Caki2 (cell line): ENCODE measurements at places on chromosomes 6 and 20. TPM values are rescaled to one million over a fixed set of nuclear protein-coding genes. Genes with fewer than 3 reads are reported as not detected.

GRCh38 chr20:47188540-47188939 is 168.0 kb downstream of the ZMYND8 start:
- no peak for DNase-seq

DNA sequence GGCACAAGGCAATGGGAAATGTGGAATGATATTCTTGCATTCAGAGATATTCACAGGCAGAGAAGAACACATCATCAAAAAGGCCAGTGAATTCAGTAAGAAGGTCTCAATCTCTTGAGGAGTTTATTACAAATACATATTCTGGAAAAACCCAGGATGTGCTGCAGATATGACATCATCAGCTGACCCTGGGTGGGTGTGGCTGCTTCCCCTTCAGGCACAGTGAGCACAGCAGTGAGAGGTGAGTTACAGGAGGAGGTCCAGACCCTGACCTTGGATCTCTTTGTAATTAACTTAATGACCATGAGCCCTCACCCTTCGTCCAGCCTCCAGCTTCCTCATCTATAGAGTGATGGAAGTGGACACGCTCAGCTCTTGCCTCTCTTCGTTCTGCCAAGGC is 147.5 kb upstream of the SYNDIG1 start:
- DNase-seq = no peak

DNA sequence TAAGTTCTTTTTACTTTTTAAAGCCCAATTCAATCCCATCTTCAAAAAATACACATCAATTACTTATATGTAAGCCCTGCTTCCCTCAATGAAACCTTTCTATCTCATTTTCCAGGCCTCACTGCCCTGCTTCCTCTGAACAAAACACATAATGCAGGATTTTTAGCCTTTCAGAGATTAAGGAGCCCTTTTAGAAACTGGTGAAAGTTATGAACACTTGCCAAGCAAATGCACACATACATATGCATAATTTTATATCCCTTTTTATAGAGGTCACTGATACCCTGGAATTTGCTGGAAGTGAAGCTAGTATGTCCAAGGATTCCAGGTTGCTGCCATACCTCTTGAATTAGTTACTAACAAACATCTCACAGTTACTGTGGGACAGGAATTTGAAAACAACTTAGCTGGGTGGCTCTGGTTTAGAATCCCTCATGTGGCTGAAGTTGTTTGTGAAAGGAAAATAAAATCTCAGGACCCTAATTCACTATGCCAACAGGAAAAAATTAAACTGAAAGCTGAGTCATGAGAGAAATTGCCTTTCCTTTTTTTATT is 75.8 kb downstream of the UBE3D start:
- peak; percentile 6 for DNase-seq

- DNase-seq = no peak
Measured at GRCh38 chr6:166443166-166443565, 60.4 kb upstream of the MPC1 start.

DNA sequence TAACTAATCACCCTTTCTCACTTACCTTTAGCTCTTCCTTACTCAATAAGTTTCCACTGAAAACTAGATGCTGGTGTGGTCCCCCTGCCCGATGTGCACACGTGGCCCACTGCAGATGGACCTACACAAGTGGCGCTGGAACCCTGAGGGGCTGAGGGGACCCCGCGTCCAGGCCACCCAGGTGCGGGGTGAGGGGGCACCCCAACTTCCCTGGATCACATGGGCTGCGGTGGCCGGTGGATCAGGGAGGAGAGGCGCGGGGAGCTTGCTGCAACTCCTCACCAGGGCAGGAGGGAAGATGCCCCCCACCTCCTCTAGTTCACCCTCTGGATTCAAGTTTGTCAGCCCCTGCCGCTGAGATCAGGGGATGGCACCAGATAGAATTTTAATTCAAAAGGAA is 12.5 kb upstream of the HLA-DOA start:
- no peak for DNase-seq

- no peak for DNase-seq
Measured at GRCh38 chr6:73860303-73860702, 164.3 kb downstream of the CD109 start.

GRCh38 chr6:144749263-144749662 is 464.1 kb downstream of the UTRN start:
- no peak for DNase-seq

- no peak for DNase-seq
Measured at GRCh38 chr20:44615169-44615791, 32.9 kb downstream of the PKIG start.

The CHRNA4 gene
- not detected in 2 replicates for total RNA-seq

DNA sequence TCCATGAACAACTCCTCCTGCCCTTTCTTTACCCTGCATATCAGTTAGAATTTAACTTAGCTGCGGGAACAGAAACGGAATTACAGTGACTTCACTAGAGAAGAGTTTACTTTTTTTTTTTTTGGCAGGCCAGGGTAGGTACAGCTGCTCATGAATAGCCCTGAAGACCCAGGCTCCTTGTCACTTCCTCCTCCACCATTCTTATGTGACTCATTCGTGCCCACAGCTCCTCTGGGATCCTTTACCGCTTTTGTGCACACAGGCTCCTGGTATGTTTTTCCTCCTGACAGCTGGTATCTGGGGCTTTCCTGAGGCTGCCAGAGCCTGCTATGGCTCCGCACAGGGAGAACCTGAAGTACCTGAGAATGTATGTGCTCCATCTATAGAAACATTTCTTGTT is 3.9 kb upstream of the KCNS1 start:
- DNase-seq = peak; percentile 95

DNA sequence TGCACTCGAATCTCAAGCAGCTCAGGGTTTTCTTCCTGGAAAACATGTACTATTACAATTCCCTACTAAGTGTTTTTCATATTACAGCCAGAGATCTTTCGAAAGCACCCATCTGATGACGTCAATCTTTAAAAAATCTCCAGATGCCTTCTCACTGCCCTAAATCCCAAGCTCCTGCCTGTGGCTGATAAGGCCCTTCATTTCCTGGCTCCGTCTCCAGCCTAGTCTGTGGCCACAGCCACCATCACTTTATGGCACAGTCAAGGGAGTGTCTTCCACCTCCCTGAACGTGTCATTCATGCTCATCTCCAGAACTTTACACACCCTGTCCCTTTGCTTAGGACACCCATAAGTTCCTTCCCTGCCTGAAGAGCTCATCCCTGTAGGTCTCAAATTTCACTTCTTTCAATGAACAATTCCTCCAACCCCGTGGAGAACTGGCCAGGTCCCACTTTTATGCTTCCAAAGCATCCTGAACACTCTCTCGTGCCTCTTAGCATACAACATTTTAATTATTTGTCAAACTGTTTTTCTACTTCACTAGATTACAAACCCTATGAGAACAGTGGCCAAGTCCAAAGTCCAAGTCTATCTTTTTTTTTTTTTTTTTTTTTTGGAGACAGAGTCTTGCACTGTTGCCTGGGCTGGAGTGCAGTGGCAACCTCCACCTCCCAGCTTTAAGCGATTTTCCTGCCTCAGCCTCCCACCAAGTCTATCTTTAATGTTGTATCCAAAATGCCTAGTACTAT is 106.1 kb upstream of the AGPAT4 start:
- DNase-seq = no peak

DNA sequence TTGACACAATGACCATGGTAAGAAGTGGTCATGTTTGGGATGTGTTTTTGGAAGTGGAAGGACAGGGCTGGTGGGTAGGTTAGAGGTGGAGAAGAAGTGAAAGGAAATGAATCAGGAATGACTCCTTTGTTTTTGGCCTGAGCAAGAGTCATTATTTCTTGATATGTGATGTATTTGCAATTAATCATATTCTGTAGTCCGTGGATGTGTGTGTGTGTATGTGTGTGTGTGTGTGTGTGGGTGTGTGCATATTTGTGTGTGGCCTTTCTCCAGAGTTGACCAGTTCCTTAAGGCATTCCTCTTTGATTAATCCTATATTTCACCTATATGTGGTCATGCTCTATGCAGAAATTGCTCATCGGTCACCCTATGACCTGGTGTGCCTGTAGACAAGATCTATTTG is 130.7 kb downstream of the UTRN start:
- peak; percentile 38 for DNase-seq

- DNase-seq = peak; percentile 11
Measured at GRCh38 chr6:41371992-41372831, 36.8 kb downstream of the NCR2 start.

DNA sequence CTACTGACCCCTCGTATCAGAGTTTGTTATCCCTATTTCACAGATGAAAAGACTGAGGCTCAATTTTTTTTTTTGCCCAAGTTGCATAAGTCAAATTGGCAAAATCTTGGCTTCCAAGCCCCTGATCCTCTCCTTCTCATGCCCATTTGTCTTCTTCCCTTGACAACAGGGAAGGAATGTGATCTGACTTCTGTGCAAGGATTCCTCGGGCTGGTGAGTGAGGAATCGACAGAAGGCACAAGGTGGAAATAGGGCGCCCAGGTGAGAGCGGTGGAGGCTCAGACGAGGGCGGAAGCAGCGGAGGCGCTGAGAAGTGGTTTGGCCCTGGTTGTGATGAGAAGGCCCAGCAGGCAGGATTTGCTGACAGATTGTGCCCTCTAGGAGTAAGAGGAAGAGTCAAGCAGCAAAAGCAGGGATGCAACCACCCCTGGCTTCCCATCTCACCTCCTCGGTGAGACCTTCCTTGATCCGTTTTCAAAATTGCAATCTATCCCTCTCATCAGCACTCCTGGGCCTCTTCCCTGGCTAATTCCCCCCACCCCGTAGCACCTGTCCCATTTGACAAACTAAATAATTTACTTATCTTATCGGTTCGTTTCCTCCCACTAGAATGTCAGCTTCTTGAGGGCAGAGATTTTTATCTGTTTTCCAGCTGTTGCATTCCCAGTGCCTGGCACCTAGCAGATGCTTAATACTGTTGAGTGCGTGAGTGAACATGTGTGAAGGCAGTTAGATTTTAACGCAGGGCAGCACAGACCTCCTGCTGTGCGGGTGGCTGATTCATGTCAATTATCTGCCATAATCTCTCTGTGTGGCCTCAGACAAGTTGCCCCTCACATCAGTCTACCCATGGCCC is 3.7 kb upstream of the SIRPA start:
- DNase-seq = no peak

GRCh38 chr6:80530103-80530502 is 423.6 kb downstream of the BCKDHB start:
- no peak for DNase-seq

- DNase-seq = peak; percentile 100
Measured at GRCh38 chr20:54123587-54124180, 50.1 kb downstream of the CYP24A1 start.

The CDSN gene
- not detected in 2 replicates for total RNA-seq

DNA sequence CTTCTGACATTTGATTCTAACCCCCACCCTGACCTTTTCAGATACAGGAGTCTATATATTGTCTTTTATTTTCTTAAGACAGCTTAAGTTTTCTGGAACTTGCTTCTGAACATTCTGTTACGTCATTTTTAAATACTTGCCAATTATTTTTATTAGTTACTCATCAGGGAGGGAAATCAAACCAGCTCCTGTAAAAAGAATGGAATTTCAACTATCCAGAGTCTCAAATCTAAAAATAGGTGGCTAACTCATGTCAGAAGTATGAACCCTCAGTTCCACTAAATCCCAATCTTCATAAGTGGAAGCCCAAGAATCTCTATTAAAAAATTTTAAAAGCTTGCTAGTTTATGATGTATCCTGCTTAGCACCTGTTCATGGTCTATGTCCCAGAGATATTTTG is 900.0 kb downstream of the KIF16B start:
- DNase-seq = peak; percentile 39

The TREML2 gene
- total RNA-seq = not detected in 2 replicates

- DNase-seq = no peak
Measured at GRCh38 chr20:5596401-5597193, 153.6 kb upstream of the SHLD1 start.

- DNase-seq = peak; percentile 23
Measured at GRCh38 chr20:37615340-37616109, 78.3 kb upstream of the CTNNBL1 start.

DNA sequence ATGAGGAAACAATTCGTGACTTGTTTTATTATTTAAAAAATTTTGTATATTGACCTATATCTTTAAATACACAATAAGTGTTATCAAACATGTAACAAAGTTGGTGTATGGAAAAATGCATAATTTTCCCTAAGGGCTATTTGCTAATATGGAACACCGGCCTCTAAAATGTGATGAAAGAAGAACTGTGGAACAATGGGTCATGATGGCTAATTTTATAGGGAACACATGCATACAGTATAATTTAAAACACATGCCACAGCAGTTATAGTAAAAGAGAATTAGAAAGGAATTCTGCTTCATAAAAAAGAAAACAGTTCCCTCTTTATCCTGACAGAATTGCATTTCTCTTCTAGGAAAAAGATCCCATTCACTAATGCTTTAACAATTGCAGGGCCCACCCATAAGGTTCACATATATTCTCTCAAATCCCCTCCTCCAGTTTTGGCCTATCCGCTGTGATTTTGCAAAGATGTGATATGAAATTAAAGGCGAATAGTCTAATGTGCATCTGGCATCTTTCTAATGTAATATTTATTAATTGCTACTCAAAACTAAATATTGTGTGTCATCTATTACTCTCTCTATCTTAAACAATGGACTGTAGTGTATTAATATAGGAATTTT is 628.1 kb upstream of the CITED2 start:
- no peak for DNase-seq

GRCh38 chr6:64520050-64520449 is 884.4 kb downstream of the PHF3 start:
- DNase-seq = peak; percentile 69

- no peak for DNase-seq
Measured at GRCh38 chr6:13892017-13892645, 32.6 kb upstream of the RNF182 start.

DNA sequence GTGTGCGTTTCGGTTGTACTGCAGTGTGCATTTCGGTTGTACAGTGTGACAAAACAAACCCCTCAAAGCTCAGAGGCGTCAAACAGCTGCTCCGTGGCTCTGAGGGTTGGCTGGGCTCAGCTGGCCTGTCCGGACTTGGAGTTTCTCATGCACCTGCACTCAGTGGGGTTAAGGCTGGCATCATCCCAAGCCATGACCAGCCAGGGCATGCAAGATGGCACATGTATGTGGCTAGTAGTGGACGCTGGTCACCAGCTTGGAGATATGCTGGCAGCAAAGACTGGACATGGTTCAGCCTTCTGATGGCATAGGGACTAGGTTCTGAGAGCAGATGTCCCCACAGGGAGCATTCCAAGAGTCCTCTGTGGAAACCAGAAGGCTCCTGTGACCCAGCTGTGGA is 187.2 kb downstream of the CDH4 start:
- DNase-seq = no peak

The EMILIN3 gene
- not detected in 2 replicates for total RNA-seq

The NKAIN2 gene
- 1.1 and 2.5 TPM in 2 replicates for total RNA-seq

GRCh38 chr6:37516920-37517405 is 17.3 kb upstream of the CCDC167 start:
- DNase-seq = no peak

DNA sequence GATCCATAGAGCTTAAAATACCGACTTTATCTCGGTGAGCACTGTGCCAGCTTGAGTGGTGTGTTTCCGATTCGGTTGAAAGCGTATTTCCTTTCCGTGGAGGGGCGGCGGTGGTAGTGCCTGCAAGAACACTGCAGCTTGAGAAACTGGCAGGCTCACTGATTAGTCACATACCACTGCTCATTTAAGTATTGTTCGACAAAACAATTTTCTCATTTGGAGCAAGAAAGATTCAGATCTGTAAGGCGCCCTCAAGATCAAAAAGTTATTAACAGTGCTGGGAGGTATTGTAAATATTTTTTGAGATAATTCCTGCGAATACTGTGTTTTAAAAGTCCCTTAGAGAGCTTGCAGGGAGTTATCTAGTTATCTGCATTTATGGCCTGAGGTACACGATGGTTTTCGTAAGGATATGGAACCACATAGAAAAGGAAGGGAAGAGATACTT is 1.3 kb downstream of the MAPK14 start:
- DNase-seq = peak; percentile 65

- no peak for DNase-seq
Measured at GRCh38 chr6:16621002-16621401, 140.3 kb downstream of the ATXN1 start.

The MPIG6B gene
- total RNA-seq = not detected in 2 replicates

GRCh38 chr6:111201244-111201554 is 113.9 kb downstream of the SLC16A10 start:
- no peak for DNase-seq
